ENCODE measurements at places on chromosomes 1 and 21. TPM values are rescaled to one million over a fixed set of nuclear protein-coding genes. Genes with fewer than 3 reads are reported as not detected.
A peak's percentile ranks its signal among the peaks of the same experiment; 100 is the strongest.

GRCh38 chr1:116962987-116963639, 38.4 kb upstream of the CD101 start:
- DNase-seq = no peak

DNA sequence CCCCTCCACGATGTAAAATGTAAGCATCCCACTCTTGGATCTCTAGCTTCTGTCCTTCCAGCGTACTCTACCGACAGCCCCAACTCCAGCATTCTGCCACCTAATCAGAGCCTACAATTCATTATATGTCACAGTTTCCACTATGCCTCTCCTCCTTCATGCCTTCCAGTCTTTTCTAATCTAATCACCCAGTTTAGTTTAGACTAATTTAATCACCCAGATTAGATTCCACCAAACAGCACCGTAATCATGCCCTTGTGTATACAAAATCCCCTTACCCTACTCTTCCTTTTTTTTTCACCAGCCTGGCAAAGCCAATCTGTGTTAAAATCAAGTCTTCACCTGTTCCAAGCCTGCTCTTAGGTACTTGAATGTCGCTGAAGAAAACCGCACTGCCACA, 49.8 kb upstream of the KANK4 start:
- no peak for DNase-seq

DNA sequence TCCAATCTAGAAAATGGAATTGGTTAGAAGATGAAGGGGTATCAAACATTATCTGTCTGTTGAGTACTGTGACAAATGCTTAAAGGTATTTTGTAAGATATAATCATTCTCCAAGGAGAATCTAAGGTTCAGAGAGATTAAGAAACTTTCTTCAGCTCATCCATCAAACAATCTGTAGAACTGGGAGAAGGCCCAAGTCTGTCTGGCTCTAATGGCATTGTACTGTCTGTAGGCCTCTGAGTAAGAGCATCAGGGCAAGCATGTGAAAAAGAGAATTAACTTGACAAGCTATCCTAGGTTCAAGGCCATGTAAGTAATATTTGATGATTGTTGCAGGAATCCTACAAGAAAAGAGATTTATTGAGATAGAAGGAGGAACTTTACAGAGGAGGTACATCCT, 5.3 kb upstream of the FGGY start:
- no peak for DNase-seq

GRCh38 chr1:164682570-164682969, 123.6 kb downstream of the PBX1 start:
- no peak for DNase-seq

DNA sequence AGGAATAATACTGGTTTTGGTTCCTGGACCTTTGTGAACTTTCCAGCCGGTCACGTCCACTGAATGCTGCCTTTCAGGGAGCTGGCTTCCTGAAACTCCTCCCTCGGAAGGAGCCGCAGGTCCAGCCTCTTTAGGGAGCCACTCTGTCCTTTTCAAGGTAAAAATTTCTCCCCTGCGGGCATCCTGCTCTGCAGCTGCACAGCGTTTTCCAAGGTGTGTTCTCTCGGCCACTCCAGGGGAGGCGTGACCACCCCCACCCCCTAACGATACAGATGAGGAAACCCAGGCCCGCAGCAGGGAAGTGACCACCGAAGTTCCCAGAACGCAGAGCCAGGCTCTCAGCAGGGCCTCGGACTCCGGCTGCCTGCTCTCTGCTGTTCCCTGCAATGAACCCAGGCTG, 21.5 kb downstream of the PADI2 start:
- DNase-seq = no peak

The INSRR gene
- not detected for total RNA-seq

The PCSK9 gene
- not detected for total RNA-seq

The PRMT6 gene
- total RNA-seq = 13.4 TPM

DNA sequence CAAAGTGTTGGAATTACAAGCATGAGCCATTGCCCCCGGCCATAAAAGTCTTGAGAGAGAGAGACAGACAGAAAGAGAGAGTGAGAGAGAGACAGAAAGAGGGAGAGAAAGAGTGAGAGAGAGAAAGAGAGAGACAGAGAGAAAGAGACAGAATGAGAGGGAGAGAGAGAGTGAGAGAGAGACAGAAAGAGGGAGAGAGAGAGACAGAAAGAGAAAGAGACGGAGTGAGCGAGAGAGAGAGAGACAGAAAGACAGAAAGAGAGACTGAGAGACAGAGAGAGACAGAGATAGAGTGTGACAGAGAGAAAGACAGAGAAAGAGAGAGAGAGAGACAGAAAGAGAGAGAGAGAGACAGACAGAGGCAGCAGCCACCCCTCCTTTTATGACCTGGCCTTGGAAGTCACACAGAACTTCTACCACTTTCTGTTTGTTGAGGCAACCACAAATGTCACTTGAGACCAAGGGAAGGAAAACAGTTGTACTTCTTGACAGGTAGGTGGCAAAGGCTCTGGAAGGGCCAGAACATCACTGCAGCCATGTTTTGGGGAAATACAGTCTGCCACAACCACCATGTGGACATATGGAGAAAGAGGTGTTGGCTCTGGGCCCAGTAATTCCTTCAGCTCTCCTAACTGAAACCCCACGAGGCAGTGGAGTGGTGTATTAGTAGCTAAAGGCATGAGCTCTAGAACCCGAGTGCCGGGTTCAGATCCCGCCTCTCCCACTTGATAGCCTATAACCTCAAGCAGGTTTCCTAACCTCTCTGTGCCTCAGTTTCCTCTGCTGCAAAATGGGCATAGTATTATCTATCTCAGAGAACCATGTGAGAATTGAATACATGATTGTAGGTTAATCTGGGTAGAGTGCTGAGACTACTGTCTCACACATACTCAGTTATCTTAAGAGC, 50.6 kb downstream of the TNFRSF8 start:
- DNase-seq = peak; percentile 27

DNA sequence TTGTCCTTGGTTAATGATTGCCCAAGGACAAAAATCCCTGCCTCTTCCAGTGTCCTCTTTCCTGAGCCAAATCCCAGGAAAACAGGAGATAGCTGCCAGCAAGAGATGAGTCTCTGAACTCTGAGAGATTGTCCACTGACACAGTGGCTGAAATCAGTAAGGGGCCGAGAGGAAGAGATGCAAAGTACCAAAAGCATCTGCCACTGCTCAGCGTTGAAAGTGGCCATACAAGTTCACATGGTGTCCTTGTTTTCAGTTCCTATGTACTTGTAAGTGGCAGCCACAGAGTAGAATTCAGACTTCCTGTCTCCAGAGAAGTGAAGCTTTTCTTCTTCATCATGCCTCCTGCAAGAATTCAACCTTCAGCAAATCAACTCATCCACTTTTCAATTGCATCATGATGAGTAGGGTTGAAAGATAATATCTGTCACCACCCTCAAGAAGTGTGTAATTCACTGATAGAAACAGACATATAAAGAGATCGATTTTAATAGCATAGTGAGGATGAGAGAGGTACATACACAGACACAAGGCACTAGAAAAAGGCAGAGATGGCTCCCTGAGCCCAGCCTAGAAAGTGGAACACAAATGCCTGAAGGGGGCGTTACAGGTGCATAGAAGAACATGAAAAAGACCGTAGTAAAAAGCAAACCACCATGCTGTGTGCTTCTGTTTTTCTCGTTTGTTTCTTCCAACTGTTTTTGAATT, 185.8 kb downstream of the MRPL39 start:
- DNase-seq = peak; percentile 18
